ENCODE measurements at places on chromosomes 5 and 9.

GRCh38 chr5:72619251-72619650, 112.0 kb upstream of the ZNF366 start:
- no peak for DNase-seq

DNA sequence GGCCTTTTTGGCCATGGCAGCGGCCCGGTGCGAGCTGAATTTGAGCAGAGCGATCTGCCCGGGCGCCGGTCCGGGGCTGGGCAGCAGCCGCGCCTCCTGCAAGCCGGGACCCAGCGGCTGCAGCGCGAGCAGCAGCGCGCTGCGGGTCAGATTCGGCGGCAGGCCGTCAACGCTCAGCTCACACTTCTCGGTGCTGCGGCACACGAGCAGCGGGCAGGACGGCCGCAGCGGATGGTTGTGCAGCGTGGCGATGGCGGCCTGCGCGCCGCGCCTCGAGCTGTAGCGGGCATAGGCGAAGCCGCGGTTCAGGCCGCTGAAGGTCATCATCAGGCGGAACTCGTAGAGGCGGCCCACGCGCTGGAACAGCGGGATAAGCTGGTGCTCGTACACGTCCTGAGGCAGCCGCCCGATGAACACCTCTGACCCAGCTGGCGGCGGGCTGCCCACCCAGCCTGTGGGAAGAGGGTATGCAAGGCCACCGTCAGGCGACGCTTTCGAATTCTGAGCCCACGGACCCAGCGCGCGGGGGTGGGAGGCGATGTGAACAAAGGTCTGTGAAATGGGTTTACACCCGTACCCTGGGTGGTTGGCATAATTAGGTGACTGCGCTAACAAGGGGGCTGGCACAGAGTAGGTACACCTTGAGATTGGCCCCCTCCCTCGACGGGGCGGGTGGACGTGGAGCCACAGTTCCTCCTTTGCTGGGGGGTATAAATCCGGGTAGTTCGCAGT, 755 bp downstream of the DND1 start:
- DNase-seq = no peak

DNA sequence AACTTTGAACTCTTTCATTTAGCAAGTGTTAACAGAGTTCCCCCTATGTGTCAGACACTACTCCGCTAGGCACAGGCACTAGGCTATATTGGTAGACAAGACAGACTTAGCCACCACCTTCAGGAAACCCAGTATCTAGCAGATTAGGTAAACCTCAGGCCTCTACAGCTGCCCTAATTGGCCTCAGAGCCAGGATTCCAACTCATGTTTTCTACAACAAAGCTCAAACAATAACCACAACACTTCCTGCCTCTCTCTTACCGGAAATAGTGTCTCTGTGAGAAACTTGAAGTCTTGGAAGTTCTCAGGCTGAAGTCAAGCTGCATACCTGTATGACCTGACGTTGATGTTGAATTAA, 116.6 kb upstream of the SLC44A1 start:
- no peak for DNase-seq

DNA sequence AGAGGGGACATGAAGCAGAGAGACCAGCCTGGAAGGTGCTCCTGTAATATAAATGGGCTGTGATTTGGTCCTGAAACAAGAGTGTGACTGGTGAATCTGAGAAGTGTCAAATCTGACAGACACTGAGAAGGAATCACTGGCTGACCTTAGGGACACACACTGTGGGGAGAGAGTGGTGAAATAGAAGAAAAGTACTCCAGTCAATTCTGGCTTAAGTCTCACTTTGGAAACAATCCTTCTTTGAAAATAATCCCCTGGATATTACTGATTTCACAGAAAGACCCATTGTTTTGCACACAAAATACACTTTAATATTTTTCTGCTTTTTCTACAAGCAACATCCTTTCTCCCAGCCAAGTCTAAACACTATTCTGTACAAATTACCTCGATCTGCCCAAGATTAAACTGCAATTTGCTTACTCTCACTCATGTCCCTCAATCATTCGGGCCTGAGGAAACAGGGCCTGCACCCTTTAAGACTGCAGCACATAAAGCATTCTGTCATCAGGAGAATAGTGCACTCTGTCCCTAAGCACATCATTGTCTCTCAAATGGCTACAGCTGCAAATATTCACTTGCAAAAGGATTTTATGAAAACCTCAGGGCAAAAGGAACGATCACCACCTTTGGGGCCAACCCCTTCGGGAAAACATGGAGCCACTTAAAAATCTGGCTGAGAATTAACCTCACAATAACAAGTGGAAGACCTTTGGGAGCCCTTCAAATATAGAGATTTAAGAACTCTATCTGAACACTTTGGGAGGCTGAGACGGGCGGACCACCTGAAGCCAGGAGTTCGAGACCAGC, 68.6 kb downstream of the MAPKAP1 start:
- no peak for DNase-seq

GRCh38 chr9:93645149-93645889, 68.9 kb downstream of the PHF2 start:
- DNase-seq = no peak

GRCh38 chr5:73950441-73950873, 324.5 kb downstream of the ARHGEF28 start:
- DNase-seq = no peak

- DNase-seq = no peak
Observed at GRCh38 chr5:56406838-56407237, 173.7 kb upstream of the ANKRD55 start.

- DNase-seq = no peak
Observed at GRCh38 chr9:456365-456764, 241.7 kb downstream of the DOCK8 start.

DNA sequence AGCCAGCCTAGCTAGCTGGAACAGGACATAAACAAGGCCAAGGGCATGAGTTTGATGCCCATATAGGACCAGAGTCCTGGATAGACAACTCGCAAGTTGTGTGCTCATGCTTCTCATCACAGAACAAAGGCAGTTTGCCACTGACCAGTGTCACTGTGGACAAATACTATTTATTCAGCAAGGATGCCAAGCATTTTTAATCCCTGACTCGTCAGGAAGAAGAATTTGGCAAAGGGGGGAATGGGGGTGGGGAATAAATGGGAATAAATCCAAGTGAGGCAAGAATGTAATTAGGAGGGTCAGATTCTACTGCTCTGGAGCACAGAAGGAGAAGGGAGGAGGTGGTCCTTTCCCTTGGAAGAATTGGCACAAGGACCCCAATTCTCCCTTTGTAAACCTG, 46.8 kb upstream of the ANKRD55 start:
- DNase-seq = no peak

- DNase-seq = no peak
Observed at GRCh38 chr9:794386-794785, 47.1 kb upstream of the DMRT1 start.

DNA sequence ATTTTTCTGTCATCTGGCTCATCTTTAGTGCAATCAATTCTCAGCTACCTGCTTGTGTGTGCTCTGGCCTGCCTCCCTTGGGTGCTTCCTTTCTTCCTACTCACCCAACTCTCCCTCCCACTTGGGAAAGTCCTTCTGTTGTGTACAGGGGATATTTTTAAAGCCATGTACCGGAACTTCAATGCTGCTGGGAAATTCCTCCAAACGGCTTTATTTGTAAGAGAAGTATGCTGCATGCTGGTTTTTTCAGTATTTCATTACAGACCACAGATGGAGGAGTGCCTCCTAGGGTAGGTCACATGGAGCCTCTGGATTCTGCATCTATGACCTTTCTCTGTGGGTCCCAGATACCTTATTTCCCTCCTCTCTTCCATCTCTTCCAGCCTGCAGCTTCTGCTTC, 5.4 kb upstream of the HMHB1 start:
- DNase-seq = no peak

DNA sequence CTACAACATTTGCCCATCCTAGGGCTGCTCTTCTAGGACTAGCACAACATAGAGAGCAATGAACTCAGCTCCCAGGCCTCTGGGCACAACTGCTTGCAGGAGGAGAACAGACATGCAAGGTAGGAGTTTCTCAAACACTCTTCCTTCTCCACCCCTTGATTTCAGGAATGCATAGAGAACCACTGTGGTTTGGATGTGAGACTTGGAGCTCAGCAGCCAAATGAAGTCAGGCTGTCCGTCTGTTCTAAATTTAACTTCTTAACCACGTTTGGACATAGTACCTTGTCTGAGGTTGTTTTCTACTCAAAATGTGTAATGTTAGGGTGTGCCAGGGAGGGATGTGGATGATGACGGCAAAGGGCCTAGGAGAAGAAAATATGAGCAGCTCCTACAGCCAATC, 515.1 kb upstream of the TNC start:
- no peak for DNase-seq

DNA sequence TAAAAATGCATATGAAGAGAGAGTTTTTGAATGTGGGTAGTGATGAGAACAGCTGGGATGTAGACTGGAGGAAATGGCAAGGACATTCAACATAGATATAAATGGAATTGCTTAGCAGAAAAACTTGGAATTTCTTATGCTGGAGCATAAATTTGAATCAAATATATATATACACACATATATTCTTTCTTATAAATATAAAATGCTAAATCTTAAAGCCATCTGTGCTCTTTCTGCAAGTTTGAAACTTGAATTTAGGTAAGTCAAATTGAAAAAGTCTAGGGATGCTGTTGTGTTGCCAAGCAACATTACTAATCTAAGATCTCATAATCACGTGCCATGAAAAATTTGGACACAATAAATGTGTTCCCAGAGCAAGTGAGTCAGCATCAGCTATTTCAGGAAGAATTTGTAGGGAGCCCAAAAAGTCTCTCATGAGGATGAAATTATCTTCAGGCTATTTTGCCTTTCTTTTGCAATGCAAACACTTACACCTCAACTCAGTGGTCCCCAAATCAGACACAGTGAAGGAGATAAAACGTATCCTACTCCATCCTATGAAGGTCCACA, 58.4 kb upstream of the ALDH1A1 start:
- no peak for DNase-seq
